Lung (tissue), 17 donors: ENCODE measurements at places on chromosomes 2 and 18. TPM values are rescaled to one million over a fixed set of nuclear protein-coding genes. Genes with fewer than 3 reads are reported as not detected.

The CFC1 gene
- 1.3 TPM for polyA plus RNA-seq

The DYNAP gene
- not detected for polyA plus RNA-seq

The SNRNP200 gene
- 65.9 TPM for polyA plus RNA-seq

The PSMG2 gene
- 117 TPM for polyA plus RNA-seq

The KCTD1 gene
- 6.6 TPM for polyA plus RNA-seq

The OTOS gene
- not detected for polyA plus RNA-seq

The TMEM17 gene
- 2.1 TPM for polyA plus RNA-seq

The DNER gene
- polyA plus RNA-seq: 0.63 TPM

The MAPK4 gene
- 10.7 TPM for polyA plus RNA-seq

The ZC3H6 gene
- 1.1 TPM for polyA plus RNA-seq

The EN1 gene
- not detected for polyA plus RNA-seq

The ANKRD29 gene
- polyA plus RNA-seq: 12.5 TPM

The CXCR1 gene
- 0.47 TPM for polyA plus RNA-seq

The SP5 gene
- polyA plus RNA-seq: 1.6 TPM

The HOXD3 gene
- 0.18 TPM for polyA plus RNA-seq

The PGAP1 gene
- 2.6 TPM for polyA plus RNA-seq

The ACOXL gene
- polyA plus RNA-seq: 13.9 TPM

The HS6ST1 gene
- 15.1 TPM for polyA plus RNA-seq

The ALPI gene
- not detected for polyA plus RNA-seq

The PIK3C3 gene
- polyA plus RNA-seq: 27.1 TPM

The KRTCAP3 gene
- polyA plus RNA-seq: 37.4 TPM

The TMEM237 gene
- 7.0 TPM for polyA plus RNA-seq

The C2orf76 gene
- polyA plus RNA-seq: 15.0 TPM

The RBM44 gene
- polyA plus RNA-seq: 0.26 TPM

The KATNAL2 gene
- polyA plus RNA-seq: 1.5 TPM

The ATOH8 gene
- 49.7 TPM for polyA plus RNA-seq

The LIPG gene
- polyA plus RNA-seq: 93.9 TPM

The CRACDL gene
- polyA plus RNA-seq: 8.9 TPM

The GRP gene
- polyA plus RNA-seq: 3.4 TPM

The MARCO gene
- polyA plus RNA-seq: 114 TPM

The TMEFF2 gene
- polyA plus RNA-seq: not detected

The ABCB11 gene
- 0.02 TPM for polyA plus RNA-seq

The SGPP2 gene
- polyA plus RNA-seq: 3.9 TPM

The CNTNAP5 gene
- not detected for polyA plus RNA-seq

The GALNT14 gene
- polyA plus RNA-seq: 0.85 TPM

The SULT1C2 gene
- 2.7 TPM for polyA plus RNA-seq

The IL18R1 gene
- polyA plus RNA-seq: 16.0 TPM

The DNMT3A gene
- 12.6 TPM for polyA plus RNA-seq

The ASXL2 gene
- polyA plus RNA-seq: 6.2 TPM

The ANKRD23 gene
- polyA plus RNA-seq: 1.5 TPM

The ANXA4 gene
- polyA plus RNA-seq: 98.9 TPM

The ZNF804A gene
- polyA plus RNA-seq: 0.20 TPM
